RWPE1 (cell line): ENCODE measurements at places on chromosomes 12 and 14.

DNA sequence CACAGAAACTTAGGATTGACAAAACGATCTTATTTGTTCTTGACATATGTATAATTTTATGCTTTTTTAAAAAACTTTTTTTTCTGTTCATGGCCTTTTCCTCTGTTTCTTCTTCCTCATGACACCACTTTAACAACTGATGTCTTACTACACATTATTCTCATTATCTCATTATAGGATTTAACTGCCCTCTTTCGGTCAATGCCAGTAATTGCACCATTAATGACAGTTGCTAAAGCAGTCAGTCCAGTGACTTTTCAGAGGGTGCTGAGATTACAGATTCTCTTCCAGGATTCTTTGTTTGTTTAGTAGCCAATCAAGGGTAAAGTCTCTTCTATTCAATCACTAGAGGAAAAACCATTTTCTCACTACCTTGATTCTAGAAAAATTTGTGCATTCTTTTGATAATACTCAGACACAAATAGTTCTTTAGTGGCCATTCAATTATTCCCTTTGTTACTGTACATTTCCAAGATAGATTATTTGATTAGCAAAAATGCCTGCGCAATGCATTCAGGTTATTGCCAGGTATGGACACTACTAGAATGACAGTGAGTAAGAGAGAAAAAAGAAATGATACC lies 50.1 kb downstream of the KLRG1 start:
- peak; percentile 62 for DNase-seq

DNA sequence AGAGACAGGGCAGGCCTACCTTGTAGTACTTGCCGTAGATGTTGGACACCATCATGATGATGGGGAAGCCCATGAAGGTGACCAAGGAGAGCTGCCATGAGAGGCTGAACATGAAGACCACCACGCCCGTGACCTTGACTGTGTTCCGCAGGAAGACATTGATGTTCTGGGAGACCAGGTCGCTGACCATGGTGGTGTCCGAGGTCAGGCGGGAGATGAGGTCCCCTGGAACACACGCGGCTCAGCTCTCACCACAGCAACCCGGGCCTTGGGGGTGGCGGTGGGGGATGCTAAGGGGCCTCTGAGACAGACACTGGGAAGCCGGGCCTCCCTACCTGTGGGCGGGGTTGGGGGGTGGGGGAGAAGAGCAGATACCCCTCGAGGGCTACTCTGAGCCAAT lies 17.7 kb downstream of the ABCB9 start:
- DNase-seq = no peak

GRCh38 chr14:66378712-66379505 lies 107.3 kb upstream of the CCDC196 start:
- peak; percentile 89 for DNase-seq

GRCh38 chr14:91714805-91715204 lies 17.1 kb downstream of the CATSPERB start:
- DNase-seq = no peak

DNA sequence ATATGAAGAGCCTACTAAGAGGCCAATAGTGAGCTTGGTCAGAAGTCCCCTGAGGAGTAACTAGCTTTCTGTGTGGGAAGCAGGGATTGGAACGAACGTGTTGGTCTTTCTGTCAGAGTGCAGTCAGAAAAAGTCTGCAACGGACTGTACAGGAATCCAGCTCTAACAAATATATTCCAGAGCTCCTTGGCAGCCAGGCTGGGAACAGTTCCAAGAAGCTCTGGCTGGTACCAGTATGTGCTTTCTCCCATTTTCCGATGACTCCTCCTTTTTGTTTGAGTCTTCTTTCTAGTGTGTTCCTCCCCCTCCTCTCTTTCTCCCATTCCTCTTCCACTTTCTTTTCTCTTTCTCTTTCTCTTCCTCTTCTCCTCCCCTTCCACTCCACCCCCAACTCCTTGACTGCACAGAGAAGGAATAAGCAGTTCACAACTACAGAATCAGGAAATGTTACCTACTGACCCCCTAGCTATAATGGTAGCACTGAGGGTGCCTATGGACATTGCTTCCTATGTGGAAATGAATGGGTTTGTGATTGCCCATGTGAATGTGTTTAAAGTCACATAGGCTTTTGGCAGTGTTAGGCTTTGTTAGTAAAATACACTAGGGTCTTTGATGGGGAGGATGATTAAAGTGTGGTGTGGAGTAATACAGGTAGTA lies 59.9 kb downstream of the TTLL5 start:
- no peak for DNase-seq

DNA sequence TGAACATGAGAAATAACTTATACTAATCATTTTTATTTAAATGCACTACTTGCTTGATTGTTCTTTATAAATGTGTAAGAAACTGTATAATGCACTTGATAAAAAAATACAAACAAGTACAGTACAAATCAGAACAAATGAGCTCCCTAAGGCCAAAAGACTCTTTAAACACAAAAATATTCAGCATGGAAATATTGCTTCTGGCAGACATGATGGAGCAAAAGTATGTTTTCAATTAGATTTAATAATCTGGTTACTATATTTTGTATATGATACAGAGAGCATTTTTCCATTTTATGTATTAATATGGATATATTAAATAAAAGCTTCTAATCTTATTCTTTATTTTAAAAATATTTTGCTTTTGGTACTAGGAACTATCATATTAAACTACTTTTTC lies 800.2 kb upstream of the LRFN5 start:
- DNase-seq = no peak

- no peak for DNase-seq
These were observed 5.9 kb downstream of the NEMP1 start for GRCh38 chr12:57072661-57073060.

- DNase-seq = no peak
These were observed 7.4 kb downstream of the PYGL start for GRCh38 chr14:50936882-50937281.

DNA sequence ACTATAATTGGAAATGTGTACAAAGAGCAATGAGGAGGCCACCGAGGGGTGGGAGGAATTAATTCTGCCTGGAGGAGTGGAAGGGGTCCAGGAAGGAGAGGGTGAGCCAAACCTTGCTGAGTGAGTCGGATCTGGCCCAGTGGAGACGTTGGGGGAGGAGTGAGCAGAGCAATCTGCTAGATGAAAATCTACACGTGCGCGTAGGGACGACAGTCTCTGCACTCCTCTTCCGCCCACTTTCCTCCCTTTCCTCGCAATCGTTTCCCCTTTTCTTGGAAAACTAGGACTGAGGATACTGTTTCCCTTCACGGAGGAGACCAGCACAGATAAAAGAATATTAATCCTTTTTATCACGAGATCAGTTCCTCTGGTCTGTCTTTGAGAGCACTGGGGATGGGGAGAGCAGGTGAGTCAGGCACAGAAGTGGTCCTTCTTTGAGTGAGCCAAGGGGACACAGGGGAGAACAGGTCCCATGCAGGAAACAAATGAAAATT lies 2.9 kb upstream of the NAB2 start:
- no peak for DNase-seq

DNA sequence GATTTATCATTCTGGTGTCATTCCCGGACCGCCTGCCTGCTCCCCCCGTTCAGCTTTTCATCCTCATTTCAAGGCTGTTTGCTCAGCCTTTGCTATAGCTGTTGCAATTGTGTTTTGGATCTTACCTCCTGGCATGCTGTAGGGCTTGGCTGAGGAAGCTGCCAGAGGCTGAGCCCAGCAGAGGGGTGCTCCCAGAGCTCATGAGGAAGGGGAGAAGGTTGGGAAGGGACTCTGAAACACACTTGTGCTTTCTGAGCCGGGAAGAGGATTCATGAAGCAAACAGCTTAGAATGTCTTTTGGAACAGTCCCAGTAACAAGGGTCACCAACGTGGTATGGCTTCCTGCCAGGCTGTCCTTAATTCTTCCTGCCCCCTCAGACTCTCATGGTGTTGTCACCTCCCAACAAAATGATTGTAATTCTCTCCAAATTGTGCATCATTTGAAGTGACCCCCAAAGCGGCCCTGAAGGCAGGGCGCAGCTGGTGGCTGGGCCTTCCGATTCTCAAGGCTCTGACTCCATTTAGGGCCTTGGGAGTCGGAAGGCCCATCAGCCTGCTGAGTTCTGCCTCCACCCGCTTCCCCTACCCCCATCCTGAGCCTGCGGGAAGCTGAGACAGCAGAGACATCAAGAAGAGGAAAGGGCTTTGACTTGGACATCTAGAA lies 111.9 kb upstream of the ARHGAP5 start:
- no peak for DNase-seq

DNA sequence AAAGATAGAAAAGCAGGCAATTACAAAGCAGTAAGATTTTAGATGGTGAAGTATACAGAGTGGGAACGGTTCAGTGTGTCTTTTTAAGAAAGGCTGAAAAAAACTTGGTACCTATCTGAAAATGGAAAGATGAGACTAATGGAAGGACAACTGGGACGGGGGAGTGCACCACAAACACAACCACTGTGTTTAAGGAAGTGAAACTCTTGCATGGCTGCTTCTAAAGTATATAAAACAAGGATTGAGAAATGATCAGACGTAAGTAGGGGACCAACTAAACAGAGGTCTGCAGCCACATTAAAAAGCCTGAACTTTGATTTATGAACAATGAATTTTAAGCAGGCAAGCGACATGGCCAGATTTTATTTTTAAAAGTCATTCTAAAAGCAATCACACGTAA lies 328.6 kb downstream of the MDGA2 start:
- DNase-seq = no peak

DNA sequence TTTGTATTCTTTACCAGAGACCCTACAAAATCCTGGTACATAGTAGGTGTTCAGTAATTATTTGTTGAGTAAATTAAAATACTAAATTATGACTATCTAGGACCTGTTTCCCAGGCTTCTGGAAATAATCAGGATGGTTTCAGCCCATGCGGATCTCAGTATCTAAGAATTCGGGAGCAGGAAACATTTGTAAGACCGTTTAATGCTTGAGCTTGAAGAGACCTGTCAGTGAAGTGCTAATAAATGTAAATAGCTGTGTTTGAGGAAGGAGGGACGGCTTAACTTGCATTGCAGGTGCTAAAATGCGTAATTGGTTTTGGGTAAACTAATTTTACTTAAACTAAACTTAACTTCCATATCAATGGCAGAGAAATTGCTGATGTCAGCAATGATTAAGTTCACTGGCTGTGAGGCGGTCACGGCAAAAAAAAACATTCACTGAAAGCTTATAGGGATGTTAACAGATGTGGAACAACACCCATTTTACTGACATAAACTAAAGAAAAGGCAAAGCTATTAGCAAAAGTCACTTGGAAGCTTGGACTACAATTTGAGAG lies 28.6 kb upstream of the AEBP2 start:
- DNase-seq = no peak

DNA sequence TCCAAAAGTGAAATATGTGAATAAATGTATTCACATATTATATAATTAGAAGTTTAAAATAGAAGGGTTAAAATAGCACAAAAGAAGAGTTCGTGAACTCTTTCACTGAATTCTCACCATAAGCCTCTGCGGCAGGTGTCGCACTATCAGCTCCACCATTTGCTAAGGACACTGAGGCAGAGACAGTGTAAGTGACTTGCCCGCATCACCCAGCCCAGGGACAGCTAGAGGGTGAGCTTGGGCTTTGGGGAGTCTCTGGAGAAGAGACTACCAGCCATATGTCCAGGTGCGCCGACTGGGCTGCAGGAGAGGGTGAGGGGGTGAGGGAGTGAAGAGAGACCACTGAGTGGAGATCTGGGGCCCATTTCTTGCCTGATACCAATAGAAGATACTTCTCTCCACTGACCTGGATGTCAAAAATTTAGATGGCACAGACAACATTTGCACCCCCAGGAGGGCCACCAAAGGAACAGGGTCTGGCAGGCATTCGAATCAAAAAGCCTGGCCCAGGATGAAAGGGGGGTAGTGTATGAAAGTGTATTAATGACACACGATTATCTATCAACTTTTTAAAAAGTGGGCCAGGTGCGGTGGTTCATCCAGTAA lies 28.5 kb downstream of the FAIM2 start:
- no peak for DNase-seq

- DNase-seq = no peak
These were observed 64.9 kb downstream of the MIPOL1 start for GRCh38 chr14:37262649-37263048.

DNA sequence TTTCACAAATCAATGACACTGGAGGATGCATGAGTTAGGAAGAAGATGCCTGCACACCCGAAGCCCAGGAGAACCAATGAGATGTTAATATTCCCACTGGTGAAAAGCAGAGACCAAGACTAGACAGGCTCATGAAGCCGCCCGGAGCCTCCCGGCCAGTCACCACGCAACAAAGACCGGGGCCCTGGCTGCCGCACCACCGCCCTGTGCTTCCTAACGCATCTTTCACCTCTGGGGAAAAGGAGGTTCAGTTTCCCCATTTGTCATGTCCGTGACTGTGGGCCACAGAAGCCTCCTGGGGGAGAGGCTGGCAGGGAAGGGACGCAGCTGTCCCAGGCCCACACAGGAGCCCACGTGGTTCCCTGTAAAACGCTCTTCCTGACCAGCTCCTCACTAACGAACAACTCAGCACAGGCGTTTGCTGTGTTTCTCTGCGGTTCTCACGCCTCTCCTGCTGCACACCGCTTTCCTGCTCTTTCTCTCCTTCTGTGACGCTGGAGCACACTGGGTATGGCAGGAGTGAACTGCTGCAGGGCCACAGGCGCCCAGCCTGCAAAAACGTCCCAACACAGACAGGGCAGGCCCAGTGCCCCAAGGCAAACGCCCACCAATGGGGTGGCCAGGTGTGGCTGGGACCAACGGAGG lies 10.8 kb downstream of the RIMBP2 start:
- DNase-seq = no peak

DNA sequence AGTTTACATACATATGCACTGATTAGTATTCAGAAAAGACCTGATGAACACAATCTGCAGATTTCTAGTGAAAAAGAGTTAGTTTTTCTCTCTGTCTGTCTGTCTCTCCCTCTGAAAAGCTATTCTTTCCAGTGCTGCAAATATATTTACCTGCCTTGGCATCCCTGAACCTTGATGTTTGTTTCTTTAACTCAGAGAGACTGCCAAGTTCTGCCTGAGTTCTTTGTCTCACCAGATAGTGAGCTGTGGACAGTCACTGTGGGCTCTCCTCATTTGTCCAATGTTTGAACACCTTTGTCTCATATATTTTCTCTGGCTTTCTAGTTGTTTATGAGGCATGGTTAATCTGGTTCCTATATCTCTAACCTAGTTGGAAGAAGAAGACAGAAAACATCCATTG lies 250.4 kb downstream of the SOX5 start:
- DNase-seq = no peak

- no peak for DNase-seq
These were observed 18.9 kb downstream of the TMEM106C start for GRCh38 chr12:47982311-47982710.

DNA sequence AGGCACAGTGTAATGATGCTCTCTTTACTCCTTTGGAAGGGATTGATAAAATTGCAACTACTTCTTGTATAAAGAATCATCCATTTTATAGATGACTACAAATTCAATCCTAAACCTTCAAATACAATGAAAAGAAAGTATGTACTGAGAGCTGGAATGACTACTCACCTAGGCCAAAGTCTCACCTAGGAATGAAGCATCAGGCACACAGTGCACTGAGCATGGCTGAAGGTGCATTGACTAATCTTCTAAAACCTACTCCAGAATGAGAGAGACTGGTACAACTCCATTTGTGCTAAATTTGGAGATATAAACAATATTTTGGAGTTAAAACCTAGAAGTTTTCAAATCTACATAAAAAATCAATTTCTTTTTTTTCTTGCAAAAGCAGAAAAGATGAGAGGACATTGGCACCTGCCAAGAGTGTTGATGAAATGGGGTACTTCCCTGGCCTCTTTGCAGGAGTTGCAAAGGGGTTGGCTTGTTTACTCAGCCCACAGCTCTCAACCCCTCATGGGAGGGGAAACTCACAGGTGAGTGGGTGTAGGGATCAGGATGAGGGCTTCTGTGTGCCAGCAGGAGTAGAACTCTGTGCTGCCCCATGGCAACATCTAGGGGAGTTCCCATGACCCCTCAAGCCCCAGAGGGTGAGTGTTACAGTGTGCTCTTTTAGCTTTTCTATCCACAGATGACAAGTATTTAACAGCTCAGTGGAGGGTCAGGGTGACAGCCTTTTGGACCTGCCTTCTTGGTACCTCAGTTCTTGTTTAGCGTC lies 31.3 kb downstream of the CLECL1 start:
- DNase-seq = no peak
